ENCODE measurements at places on chromosomes 5 and 9.

DNA sequence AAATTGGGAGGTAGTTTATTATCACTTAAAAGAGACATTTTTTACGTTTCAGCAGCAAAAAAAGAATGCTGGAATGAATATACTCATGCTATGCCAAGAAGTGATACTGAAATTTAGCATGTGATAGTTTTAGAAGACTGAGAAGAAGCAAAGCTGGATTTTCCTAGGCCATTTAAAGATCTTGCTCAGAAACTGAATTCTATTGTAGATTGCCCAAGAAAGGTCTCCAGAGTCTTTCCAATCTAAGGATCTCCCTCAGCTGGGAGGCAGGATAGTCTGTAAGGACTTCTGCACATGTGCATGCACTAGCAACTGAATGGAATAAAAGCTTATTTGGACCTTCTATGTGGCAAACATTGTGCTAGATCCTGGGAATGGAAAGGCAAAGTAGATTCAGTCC, 334.5 kb downstream of the DTWD2 start:
- no peak for DNase-seq

DNA sequence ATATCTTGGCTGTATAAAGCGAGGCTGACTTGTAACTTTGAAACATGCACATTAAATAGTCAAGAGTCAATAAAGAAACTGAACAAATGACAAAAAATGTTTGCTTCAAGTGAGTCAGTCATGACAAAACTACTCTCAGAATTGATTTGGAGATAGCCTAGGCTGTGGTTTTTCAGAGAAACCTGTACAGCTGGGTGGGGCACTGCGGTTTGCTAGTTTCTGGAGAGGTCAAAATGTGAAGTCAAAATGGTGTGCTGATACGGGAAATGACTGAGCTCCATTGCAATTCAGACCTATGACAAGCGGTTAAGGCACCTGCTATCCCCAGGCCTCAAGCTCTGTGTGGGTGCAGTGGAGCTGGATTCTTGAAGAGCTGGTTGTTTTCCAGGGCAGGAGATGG, 10.3 kb upstream of the CD180 start:
- peak; percentile 26 for DNase-seq

DNA sequence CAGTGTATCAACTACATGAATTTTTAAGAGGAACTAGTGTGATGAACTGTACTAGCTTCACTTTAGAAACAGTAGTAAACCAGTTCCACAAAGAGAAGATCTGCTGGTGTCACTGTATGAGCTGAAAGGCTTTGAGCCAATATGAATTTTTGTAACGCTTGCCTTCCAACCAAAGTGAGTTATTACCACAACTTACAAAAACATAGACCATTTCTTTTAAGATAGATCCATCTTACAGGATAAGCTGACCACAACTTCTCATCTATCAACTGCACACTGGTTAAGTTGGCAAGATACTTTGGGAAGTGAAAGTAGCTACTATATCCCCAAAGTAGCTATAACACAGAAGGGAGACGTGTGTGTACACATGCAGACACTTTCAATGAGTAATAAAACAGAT, 849.6 kb upstream of the DMAC1 start:
- peak; percentile 60 for DNase-seq

GRCh38 chr5:146866263-146866662, 12.3 kb downstream of the PPP2R2B start:
- DNase-seq = no peak

DNA sequence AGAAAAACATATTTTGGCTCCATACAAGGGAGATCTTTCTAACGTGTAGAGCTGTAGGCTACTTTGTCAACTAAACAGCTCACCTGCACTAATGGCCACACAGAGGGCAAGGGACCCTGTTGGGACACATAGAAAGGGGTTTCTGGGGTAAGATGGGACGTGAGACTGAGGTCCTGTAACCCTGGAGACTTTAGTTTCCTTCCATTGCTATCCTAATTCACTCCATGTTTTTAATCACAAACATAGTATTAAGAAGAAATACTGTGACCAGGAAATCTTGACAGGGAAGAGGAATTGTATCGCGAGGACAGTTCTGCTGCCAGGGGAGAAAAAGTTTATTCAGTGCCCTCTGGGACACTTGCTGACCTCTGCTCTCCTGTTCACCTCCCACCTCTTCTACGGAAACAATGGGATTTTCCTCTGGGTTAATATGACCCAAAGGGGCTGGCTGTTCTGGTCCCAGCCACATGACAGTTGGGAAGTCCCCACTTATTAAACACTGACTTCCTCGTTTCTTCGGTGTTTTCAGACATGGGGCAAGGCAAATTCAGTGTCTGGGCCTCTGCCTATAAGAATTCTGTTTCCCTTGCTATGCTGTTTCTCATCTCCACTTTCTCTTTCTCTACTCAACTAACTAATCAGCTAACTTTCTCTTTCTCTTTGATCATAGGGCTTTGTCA, 106.9 kb upstream of the SEMA6A start:
- no peak for DNase-seq

DNA sequence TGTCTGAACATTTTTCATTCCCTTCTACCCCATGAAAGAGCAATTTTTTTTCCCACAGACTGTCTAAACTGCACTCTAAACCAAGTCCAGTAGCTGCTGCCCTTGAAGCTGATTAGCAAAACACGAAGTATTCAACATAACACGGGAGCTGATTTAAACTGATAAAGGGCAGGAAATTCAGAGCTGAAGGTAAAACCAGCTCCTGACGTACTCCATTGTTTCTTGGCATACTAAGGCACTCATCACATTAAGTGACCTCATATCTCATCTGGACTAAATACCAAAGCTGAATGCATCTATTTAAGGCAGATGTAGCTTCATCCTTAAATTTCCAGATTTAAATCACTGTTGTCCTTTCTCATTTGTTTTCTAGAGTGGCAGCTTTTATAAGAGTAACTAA, 12.0 kb downstream of the GDF9 start:
- no peak for DNase-seq

GRCh38 chr5:154513669-154514084, 35.6 kb upstream of the HAND1 start:
- DNase-seq = peak; percentile 55

DNA sequence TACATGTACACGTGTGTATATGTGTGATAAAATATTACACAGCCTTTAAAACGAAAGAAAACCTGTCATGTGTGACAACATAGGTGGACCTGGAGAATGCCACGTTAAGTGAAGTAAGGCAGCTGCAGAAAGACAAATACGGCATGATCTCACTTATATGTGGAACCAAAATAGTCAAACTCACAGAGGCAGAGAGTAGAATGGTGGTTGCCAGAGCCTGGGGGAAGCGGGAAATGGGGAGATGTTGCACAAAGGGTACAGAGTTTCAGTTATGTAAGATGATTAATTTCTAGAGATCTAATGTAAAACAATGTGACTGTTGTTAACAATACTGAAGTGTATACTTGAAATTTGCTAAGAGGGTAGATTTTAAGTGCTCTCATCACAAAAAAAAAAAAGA, 34.8 kb downstream of the ADAMTS12 start:
- no peak for DNase-seq

- no peak for DNase-seq
Measured at GRCh38 chr5:155522540-155522939, 509.0 kb downstream of the KIF4B start.

DNA sequence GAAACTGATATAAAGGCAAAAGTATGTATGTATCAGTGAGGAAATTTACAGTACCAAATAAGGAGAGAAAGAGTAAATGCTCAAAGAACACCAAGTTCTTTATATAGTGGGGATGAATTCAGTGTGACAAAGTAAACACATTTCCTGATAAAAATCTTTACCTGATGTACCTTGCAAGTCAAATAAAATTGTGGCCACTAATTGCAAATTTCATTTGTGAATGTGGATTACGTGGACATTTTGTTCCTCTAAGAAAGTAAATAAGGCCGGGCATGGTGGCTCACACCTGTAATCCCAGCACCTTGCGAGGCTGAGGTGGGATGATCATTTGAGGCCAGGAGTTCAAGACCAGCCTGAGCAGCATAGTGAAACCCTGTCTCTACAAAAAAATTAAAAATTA, 25.7 kb downstream of the CEP120 start:
- no peak for DNase-seq

- DNase-seq = no peak
Measured at GRCh38 chr5:140633501-140633900, 526 bp upstream of the CD14 start.

DNA sequence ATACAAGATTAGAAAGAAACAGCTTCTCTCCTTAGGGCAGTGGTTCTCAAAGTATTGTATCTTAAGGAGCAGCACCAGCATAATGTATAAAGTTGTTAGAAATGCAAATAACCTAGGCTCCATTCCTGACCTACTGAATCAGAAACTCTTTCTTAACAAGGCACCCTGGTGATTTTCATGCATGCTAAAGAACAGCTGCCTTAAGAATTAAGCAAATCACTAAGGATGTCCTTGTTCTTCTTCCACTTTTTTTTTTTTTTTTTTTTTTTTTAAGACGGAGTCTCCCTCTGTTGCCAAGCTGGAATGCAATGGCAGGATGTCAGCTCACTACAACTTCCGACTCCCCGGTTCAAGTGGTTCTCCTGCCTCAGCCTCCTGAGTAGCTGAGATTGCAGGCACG, 1095.2 kb upstream of the EDIL3 start:
- no peak for DNase-seq

DNA sequence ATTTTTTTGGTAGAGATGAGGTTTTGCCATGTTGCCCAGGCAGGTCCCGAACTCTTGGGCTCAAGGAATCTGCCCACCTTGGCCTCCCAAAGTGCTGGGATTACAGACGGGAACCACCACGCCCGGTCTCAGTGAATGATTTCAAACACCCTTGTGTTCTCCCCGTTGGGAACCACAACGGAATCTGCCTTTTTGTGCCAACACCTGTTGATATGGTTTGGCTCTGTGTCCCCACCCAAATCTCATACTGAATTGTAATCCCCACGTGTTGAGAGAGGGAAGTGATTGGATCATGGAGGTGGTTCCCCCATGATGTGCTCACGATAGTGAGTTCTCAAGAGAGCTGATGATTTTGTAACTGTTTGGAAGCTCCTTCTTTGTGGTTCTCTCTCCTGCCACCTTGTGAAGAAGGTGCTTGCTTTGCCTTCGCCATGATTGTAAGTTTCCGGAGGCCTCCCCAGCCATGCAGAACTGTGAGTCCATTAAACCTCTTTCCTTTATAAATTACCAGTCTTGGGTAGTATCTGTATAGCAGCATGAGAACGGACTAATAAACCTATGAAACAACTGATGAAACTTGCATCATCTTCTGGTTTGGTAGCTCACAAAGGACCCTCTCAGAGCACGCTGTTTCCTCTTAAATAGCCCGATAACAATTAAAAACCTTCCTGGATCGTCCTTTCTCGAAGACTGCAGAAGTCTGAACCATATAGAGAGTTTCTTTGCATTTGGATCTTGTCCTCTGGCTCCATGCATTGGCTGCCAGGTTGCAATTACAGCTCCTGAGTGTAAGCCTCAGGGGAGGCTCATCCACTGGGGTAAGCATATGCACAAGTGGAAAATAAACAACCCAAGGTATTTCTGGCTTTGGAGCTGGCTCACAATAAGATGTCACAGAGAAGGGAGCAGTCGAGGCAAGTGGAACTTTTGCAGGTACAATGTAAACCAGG, 91.5 kb downstream of the SPRY4 start:
- DNase-seq = no peak

DNA sequence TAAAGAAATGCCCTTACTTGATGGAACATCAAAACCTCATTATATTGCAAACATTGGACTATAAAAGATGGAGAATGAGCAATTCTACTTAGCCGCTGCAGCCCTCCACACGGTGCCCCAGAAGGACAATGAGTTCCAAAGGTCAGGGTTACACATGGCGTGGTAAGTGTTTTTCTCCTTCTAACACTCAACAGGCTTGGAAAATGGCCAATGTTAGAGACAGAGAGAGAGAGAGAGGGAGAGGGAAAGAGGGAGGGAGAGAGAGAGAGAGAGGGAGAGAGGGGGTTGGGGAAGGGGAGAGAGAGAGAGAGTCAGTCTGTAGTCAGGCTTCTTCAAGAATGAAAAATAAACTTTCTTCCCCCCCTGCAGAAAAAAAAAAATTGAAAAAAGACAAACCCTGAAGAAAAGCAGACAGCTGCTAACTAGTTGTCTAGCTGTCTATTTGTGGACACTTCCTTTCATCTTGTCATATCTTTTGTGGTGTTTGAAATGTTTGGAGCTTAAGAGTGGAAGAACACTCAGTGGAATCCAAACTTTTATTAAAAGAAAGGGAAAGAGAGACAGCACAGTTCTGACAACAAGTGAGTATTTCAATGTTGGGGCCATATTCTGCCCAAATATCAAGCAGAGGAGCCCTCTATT, 324.8 kb downstream of the TMEM38B start:
- DNase-seq = no peak

Measured in fibroblast of skin of right biceps (primary cell).